Hematopoietic multipotent progenitor cell (in vitro differentiated cells): ENCODE measurements at places on chromosomes 16 and 17.

DNA sequence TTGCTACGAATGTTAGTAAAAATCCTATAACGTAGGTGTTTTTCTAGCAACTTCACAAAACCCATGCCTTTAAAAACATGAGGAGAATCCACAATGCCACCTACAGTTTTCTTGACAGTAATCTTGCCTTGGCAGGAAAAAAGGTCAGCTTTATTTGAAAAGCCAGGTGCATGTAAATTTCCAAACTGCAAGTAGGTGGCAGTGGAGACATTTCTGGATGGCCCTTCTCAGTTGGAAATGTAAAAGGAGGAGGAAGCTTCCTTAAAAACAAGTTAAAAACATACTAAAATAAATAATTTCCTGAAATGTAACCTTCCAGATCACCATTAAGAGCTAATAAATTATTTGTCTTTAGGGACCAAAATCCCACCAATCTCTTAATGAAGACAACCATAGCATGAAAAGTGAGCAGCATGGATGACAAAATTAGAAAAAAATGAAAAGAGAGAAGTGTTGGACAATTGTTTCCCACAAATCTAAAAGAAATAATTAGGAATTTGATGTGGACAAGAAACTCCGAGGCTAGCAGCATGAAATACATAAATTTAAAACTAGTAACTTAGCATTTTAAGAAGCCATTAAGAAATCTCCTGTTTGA, 152.2 kb downstream of the SNX11 start:
- DNase-seq, result no peak

DNA sequence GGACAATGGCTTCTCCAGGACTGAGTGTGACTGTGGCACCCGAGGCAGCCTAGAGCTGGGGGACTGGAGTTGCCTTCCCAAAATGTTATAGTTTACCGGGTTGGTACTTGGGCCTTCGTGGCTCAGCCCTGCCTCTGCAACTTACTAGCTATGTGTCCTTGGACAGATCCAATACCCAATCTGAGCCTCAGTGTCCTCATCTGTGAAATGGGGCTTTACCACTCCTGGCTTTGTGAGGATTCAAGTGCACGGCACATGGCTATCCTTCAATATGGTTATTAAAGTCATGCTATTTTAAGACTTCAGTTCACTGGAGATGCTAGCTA, 9.6 kb downstream of the IRX5 start:
- DNase-seq, result no peak

DNA sequence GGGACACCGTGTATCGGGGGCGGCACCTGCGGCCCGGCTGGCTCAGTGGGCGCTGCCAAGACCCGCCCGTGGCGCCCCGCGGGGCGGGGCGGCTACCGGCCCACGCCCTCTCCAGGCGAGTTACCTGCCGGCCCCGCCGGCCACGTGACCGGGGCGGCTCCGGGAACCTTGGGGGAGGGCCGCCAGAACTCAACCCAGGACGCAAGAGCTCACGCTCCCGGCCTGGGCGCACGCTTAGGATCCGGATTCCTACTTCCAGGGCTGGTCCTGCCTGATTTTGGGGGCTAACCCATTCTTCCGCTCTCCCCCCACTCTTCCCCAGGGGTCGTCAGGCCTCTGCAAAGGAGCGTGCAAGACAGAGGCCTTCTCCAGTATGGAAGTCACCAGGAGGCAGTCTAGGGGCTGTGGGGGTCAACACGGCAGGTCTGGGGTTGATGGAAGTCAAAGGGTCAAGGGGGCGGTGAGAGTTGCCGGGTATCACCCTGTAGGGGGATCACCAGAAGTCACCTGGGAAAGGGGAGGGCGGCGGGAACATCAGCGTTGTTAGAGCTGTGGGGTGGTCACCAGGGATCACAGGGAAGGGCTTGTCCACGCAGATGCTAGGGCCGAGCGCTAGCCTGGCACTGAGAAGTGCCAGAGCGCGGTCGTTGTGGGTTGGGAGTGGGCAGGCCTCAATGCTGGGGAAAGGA, 354 bp upstream of the ESRP2 start:
- peak; percentile 39 for DNase-seq

- peak; percentile 90 for DNase-seq
These were observed at the start of gene HSF5 for GRCh38 chr17:58487589-58488427. HSF5 (minus strand) TSS chr17:58488408; CDS start chr17:58488274, 134 bp downstream.
